ENCODE measurements at places on chromosomes 7 and 10.

GRCh38 chr10:110815354-110816004 lies 56.2 kb upstream of the PDCD4 start:
- DNase-seq: no peak

GRCh38 chr7:17166824-17167379 lies 131.6 kb upstream of the AHR start:
- DNase-seq: no peak

GRCh38 chr10:128060341-128061250 lies 65.6 kb downstream of the MKI67 start:
- no peak for DNase-seq

DNA sequence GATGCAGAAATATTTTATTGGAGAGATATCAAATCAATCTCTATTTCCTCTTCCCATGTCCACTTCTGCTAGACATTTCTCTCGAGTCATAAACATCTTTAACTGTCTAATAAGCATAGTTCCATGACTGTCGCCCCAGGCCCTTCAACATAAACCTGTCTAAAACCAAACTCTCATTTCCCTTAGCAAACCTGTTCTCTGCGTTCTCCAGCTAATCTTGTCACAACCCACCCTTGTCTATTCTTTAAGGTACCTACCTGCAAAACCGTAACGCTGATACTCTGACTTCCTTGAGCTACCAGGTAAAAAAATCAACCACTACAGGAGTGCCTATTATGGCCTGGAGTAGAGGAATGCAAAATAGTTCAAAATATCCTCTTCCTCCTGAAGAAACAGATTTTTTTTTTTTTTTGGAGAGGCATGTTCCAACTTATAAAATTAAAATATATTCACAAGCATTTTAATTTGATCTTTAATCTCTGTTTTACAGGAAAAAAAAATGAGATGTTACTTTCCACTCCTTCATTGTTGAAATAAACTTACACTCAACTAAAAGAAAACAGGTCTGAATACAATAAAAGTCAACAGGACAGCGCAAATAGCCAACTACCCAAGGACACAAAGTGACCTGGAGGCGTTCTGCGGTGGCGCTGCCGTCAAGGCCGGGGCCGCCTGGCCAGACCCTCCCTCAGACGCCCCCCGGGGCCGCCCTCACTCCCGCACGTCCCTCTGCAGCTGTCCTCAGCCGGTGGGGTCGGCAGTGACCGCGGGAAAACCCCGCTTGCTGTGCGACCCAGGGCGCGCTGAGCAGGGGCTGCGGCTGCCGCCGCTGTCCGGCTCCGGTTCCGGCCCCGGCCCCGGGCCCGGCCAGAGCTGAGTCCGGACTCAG lies 765 bp downstream of the SLC25A40 start:
- no peak for DNase-seq

- DNase-seq: no peak
Observed at GRCh38 chr7:83528925-83529423, 120.0 kb downstream of the SEMA3E start.

- no peak for DNase-seq
Observed at GRCh38 chr10:104711302-104711721, 70.2 kb downstream of the SORCS3 start.

GRCh38 chr7:28128608-28129007 lies 52.0 kb downstream of the JAZF1 start:
- DNase-seq: no peak

- DNase-seq: no peak
Observed at GRCh38 chr10:47175181-47176123, 124.5 kb upstream of the GDF10 start.
